ENCODE measurements at places on chromosomes 5 and 9. TPM values are rescaled to one million over a fixed set of nuclear protein-coding genes. Genes with fewer than 3 reads are reported as not detected.

DOCK8 gene
- total RNA-seq = 0.58 TPM

TMEM232 gene
- 3.0 TPM for total RNA-seq

FAM163B gene
- total RNA-seq = not detected

NXNL2 gene
- not detected for total RNA-seq

RBM22 gene
- total RNA-seq = 64.6 TPM

SPINK5 gene
- total RNA-seq = 10.6 TPM

CAMK2A gene
- total RNA-seq = 0.59 TPM

PKD2L2 gene
- not detected for total RNA-seq

LHX3 gene
- total RNA-seq = not detected

PRR16 gene
- total RNA-seq = not detected

GGTA1 gene
- total RNA-seq = not detected

ARL14EPL gene
- not detected for total RNA-seq

GABRB2 gene
- total RNA-seq = 0.21 TPM

All from neural crest cell (in vitro differentiated cells).